A549 treated with GW870086 at 1 μM for 4 hours (cell line): ENCODE measurements at places on chromosomes 3 and 15. TPM values are rescaled to one million over a fixed set of nuclear protein-coding genes. Genes with fewer than 3 reads are reported as not detected.

Gene CYP8B1
- not detected in 5 replicates for total RNA-seq

Gene LRRC31
- not detected in 5 replicates for total RNA-seq

Gene ENTPD3
- 0.05 to 0.10 TPM in 2 of 5 replicates, not detected in the others for total RNA-seq

Gene MYO1E
- total RNA-seq, result 207 to 342 TPM (median 312 TPM) in 5 replicates

Gene GOLGA8S
- 0.07 to 0.19 TPM (median 0.17 TPM) in 5 replicates for total RNA-seq

Gene MINDY2
- total RNA-seq, result 2.8 to 6.0 TPM (median 5.2 TPM) in 5 replicates

Gene B3GNT5
- 12.7 to 17.8 TPM (median 16.2 TPM) in 5 replicates for total RNA-seq
